AG08395 (cell line): ENCODE measurements at places on chromosomes 1 and 21.

GRCh38 chr21:41361053-41361785 is 608 bp upstream of the MX2 start:
- no peak for DNase-seq

GRCh38 chr1:67441183-67441582 is 11.0 kb upstream of the SERBP1 start:
- no peak for DNase-seq

GRCh38 chr1:1943834-1944570 is 24.9 kb upstream of the TMEM52 start:
- peak; percentile 65 for DNase-seq

- no peak for DNase-seq
Measured at GRCh38 chr1:30668024-30668423, 55.4 kb downstream of the MATN1 start.

DNA sequence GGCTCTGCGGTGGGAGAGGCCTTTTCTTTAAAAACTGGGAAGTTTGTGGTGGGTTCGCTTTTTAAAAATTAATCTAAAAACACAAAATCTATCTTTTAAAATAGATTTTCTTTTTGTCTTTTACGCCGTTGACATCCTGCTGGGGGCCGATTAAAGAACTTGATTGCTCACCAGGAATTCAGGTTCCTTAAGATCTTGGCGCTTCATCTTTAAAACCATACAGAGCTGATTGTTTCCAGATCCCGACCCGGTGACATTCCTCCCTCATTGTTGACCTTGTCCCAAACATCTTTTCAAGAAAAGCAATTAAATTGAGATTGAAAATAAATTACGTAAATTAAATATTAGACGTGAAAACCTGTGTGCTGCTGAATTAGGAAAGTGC is 546 bp upstream of the ZNF697 start:
- DNase-seq, result no peak

GRCh38 chr1:221809091-221810029 is 67.5 kb upstream of the DUSP10 start:
- DNase-seq, result no peak

DNA sequence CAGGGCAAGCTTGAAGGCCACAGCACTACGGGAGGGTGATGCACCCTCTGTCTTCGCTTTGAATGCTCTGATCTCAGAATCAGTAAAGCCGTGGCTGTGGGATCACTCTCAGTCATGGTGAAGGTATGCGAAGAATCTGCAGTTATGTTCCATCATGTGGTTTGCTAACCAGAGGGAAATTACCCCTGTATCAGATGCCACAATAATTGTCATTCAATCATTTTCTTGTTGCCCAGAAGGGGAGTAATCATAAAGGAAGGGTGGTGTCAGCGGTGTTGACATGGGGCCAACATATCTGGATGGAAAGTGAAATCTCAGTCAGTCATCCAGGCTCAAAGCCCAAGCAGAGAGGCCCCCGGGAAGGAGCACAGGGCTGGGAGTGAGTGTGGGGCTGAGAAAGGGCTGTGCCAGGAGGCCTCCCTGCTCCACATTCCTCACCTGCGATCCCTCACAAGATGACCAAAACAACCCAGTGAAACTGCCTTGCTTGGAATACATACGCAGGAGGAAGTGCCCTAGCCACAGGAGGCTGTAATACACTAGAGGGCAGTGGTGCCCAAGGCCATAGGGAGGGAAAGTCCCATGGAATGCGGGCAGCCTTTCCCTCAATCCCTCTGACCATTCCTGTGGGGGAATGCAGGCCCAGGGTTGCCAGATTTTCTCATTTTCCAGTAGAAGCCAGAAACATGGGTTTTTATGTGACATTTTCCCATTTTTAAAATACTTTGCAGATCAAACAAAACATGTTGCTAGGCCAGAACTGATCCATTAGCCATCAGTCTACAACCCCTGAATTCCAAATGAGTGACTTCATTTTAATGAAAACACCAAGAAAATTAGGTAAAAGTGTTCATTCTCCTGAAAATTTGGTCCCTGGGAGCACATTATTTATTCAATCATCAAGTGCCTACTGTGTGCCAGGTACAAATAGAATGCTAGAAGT is 95.7 kb upstream of the VANGL1 start:
- DNase-seq, result peak; percentile 94

GRCh38 chr1:153796786-153797659 is 21.8 kb downstream of the SLC27A3 start:
- peak; percentile 74 for DNase-seq

- no peak for DNase-seq
Measured at GRCh38 chr1:29258189-29258975, 22.1 kb downstream of the PTPRU start.
